ENCODE measurements at places on chromosomes 3 and 15.
A peak's percentile ranks its signal among the peaks of the same experiment; 100 is the strongest.

- no peak for DNase-seq
These were observed 270.6 kb upstream of the HES1 start for GRCh38 chr3:193865339-193865738.

DNA sequence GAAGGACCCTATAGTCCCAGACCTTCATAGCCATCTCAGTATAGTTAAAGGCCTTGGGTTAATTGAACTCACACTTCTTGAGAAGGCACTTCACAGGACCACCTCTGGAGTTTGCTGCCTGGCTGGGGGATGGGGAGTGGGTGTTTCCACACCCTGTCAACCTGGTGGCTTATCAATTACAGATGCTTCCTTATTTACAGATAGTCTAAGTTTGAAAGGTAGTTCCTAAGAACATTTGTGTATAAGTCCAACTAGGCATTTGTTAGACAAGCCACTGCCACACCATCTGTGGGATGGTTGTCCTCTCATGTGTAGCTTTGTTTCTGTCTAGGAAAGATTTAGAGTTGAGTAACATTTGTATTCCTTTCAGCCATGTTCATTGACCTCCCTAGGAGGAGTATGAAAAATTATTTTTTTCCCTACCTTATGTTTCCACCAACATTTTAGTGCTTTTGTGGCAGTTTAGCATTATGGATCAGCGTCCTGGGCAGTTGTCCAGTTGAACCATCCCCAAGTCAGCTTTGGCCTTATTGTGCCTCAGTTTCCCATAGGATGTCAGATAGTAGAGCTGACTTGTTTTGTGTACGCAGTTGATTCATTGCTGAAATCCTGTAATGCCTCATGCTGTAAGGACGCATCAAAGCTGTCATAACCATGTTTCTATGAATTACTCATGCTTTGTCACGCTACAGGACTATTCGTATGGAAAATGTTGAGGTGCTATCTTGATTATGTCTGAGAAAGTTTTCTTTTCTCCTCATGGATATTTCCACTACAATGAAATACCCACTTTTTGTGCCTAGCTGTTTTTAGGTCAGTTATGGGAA lies 21.2 kb upstream of the SIAH2 start:
- DNase-seq = no peak

DNA sequence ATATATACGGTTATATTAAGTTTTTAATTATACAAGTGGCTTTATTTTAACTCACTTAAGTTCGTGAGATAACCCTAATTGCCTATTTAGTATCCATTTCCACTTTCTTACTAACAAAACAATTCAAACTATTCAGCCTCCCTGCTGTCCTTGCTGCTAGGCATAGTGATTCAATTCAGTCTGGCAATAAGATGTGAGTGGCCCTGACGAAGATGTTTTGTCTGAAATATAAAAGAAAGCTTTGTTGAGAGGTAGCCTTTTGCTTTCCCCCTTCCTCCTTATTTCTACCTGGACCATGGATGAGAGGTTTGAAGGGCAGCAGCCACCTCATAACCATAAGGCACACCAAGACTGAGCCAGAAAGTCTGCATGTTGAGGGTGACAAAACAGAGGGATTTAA lies 89.3 kb upstream of the TRIM42 start:
- DNase-seq = no peak

GRCh38 chr15:26889298-26889898 lies 22.5 kb downstream of the GABRA5 start:
- DNase-seq = peak; percentile 41

- DNase-seq = no peak
These were observed 51.5 kb upstream of the GSK3B start for GRCh38 chr3:120145542-120146285.

GRCh38 chr15:77455696-77456321 lies 35.1 kb downstream of the HMG20A start:
- no peak for DNase-seq

DNA sequence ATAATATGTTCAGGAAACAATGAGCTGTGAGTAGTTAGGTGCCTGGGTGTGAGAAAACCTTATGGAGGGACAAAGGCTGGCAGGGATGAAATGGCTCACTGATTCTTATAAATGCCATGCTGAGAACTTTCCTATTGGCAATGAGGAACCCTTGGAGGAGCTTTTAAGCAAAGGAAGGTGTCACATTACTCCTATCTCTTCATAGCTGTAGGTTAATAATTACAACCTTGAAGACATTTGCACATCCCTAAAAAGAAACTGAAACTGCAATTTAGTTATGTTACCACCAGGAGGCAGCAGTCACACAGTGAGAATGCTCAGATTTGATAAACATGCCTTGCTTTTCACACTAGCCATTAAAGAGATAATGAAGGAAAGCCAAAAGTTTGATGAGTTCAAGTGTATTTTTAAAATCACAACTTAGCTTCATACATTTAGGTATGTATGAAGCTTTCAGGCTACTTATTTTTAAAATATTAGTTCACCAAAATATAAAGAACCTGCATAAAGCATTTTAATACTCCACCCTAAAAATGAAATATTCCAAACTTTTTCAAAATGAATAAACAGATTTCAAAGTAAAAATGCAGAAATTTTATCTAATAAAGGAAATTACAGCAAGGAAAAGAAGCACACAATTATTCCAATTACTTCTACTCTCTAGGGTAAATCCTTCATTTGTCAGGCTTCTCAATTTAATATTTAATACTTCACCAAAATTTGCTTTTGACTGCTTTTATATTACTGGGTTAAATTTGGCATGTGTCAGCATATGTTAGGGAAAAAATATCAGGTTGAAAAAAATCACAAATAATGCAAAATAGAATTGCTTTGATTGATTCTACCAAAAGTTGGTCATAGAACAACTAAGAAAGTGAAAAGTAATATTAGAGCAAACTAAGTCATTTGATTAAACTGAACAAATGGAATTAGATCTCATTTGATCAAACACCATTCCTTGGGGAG lies 136.9 kb upstream of the SLC2A2 start:
- no peak for DNase-seq

- DNase-seq = no peak
These were observed 874 bp downstream of the INO80 start for GRCh38 chr15:41115161-41115651.

- no peak for DNase-seq
These were observed 24.4 kb downstream of the ZNF710 start for GRCh38 chr15:90025489-90026033.

- no peak for DNase-seq
These were observed 67.5 kb downstream of the TMEM44 start for GRCh38 chr3:194565597-194566190.

DNA sequence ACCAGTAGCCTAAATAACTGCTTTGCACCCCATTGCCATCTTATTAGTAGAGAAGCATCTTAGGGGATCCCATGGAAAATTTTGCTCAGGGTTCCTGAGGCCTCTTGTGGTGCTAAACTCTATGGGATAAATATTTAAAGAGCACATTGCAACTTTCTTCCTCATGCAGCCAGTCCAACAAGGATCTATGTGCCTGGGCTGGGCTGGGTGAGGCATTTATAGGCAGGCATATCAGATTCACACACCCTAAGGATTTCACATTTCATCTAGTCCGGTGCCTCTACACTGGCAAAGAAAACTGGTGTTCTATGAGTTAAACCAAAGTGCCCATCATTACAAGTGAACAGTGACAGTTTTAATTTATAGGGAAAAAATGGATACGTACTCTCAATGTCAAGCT lies 512.3 kb downstream of the EDEM1 start:
- no peak for DNase-seq

DNA sequence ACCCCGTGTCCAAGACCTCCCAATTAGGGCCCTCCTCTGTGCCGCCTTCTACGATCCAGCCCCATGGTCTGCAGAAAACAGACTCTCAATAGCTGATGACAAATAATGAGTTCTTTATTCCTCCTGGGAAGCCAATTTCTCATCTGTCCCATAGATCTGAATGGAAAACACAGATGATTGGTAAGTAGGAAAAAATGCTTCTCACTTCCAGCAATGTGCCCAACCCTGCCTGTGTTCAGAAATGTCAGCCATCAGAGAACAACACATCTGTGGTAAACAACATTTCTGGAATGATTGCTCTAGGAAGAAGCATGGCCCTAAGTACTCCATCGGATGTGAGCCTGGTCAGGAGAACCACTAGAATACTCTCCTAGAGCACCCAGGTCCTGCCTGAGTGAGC lies 240.5 kb upstream of the HES1 start:
- no peak for DNase-seq

DNA sequence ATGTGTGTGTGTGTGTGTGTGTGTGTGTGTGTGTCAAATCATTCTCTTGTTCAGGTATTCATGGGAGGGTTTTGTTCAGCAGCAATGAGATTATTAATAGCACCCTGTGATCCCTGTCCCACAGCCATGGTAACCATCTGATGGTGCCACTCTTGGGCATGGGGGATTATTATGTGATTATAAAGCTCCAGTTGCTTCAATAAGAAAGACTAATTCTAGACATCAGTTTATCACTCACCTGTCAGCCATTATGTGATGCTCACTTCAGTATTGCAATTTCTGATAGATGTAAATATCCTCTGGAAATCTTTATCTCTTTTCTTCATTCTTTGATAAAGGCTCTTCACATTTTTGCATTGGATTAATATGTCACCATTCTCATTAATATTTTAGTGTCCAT lies 145.9 kb upstream of the POU1F1 start:
- DNase-seq = no peak

- DNase-seq = no peak
These were observed 35.7 kb upstream of the SEC61A1 start for GRCh38 chr3:128016502-128016901.

DNA sequence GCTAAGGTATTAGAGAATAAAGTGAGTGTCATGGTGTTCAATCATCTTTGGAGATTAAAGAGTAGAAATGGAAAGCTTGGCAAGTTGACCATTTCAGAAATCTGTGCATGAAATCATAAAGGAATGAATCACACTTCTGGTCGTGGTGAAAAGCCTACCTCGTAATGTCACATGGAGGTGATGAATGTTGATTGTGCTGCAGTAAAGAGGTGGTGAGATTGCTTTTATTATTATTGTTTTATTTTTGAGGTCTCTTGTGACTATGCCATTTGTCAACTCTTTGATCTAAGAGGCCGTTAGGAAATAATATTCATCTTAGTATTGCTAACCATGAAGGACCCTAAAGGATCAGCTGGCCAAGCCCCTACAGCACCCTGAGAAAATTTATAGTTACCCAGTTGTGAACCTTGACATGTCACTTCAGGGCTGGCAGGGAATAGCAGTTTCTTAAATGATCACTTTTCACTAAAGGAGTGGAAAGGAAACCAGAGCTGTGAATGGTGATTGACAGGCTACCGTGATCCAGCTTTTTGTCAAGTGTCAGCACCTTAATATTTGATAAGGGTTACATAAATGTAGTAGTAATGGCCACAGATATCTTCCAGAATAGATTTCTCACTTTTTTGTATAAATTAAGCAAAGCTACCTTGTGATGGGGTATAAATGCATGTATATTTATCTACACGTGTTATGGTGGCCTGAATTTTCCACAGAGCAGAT lies 203.9 kb downstream of the PTPRG start:
- no peak for DNase-seq

DNA sequence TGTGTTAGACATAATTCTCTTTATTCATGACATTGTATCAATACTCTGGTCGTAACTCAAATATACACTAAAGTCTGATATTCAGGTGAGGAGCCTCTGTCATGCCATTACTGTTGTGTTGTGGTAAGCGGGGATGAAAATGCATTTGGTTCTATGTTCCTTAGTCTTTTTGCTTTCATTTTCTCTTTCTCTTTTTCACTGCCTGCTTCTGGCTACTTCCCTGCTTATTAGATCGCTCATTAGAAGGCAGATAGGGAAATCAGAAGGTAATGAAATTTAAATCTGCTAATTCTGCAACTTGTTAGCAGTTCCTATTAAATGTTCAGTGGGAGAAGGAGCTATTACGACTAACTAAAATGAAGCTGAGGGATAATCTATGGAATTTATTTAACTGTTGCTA lies 345.0 kb downstream of the GRM7 start:
- no peak for DNase-seq

DNA sequence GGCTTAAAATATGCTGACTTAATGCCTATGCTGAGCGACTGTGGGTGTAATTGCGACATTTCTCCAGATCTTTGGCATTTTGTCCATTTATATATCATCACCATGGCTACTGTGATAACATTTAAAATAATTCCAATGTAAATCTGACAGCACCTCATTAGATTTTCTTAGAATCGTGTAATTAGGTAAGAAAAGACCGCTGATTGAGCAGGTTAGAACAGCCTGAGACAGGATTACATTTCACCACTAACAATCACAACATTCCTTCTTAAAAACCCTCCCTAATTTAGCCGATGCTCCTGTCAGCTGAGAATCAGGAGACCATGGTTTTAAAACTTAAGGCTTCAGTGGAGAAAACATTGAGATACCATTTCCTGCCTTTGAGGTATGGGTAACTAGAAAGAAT lies 455.3 kb upstream of the PDZRN3 start:
- DNase-seq = no peak

DNA sequence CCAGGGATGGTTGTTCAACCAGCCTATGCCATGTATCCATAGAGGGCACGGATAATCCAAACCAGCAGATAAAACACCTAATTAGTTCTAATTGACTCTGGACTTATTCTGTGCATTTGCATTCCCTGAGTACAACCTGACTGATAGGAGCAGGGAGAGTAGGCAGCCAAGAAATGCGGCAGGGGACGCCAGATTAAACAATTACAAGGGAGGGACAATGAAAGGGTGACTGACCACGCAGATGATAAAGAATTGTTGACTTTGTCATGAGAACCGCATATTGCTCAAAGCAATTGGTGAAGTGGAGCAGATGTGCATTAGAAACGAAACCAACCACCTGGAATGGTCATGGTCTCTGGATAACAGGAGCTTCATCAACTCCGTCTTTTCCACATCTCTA lies 369.1 kb upstream of the FRG2C start:
- no peak for DNase-seq

GRCh38 chr3:22922317-22922716 lies 280.8 kb upstream of the UBE2E2 start:
- DNase-seq = no peak

GRCh38 chr15:65862682-65863081 lies 6.6 kb upstream of the RAB11A start:
- DNase-seq = peak; percentile 64

- DNase-seq = no peak
These were observed 140.0 kb upstream of the CBLB start for GRCh38 chr3:106008766-106009165.

DNA sequence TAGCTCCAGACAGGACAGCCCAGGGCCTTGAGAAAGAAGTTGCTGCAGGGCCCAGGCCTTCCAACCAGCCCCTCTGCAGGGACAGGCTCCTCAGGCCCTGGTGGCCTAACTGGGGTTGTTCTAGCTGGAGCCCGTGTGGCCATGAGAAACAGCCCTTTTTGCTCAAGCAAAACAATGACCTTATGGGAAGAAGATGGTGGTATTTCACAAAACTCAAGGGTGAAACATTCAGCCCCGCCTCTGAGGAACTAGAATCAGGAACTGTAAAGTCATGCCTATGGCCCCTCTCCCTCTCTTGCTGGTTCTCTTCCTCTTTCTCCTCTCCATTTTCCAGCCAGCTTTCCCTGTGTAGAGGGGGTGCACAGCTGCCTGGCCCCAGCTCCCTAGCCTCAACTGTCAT lies 273.3 kb downstream of the RPLP1 start:
- DNase-seq = no peak

DNA sequence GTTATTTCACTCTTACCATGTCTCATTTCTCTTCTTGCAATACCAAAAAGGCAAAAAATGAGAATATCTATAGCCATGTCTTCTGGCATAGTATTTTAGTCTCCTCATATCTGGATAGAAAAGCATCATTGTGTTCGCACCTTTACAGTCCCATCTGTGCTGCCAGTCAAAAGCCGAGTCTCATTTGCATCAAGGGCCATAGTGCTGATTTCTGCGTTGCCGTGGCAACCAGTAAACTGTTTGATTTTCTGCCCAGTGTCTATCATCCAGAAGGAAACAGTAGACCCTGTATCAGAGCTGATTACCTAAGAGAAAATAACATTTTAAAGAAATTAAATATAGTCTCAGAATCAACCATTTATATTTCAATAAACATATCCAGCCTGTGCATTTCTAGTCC lies 86.1 kb upstream of the SERPINI2 start:
- DNase-seq = no peak

Data from stimulated activated CD4-positive, alpha-beta T cell treated with anti-CD3 and anti-CD28 coated beads, Interleukin-4, amount 100 ng/mL, for 4 hours (primary cell).